ENCODE measurements at places on chromosomes 12 and 14.
A peak's percentile ranks its signal among the peaks of the same experiment; 100 is the strongest.

- no peak for DNase-seq
Observed at GRCh38 chr14:60346706-60347105, 97.7 kb downstream of the PPM1A start.

- no peak for DNase-seq
Observed at GRCh38 chr12:16392846-16393535, 45.5 kb downstream of the MGST1 start.

DNA sequence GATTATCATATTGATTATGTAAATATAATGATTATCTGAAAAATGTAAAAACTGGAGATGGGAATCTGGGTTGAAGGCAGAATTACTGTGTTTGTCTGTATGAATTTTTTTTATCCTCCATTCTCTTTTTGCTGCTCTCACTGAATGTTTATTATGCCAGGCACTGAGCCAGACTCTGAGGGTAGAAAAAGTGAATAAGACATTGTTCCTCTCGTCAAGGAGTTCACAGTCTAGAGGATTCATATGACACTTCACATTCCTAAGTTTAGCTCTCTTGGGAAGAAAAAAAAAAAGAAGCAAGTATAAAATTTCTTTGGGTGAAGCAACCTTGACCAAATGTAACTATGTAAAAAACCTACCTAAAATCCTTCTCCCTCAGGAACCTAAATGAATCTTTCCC is 120.9 kb upstream of the LMO3 start:
- DNase-seq, result no peak

DNA sequence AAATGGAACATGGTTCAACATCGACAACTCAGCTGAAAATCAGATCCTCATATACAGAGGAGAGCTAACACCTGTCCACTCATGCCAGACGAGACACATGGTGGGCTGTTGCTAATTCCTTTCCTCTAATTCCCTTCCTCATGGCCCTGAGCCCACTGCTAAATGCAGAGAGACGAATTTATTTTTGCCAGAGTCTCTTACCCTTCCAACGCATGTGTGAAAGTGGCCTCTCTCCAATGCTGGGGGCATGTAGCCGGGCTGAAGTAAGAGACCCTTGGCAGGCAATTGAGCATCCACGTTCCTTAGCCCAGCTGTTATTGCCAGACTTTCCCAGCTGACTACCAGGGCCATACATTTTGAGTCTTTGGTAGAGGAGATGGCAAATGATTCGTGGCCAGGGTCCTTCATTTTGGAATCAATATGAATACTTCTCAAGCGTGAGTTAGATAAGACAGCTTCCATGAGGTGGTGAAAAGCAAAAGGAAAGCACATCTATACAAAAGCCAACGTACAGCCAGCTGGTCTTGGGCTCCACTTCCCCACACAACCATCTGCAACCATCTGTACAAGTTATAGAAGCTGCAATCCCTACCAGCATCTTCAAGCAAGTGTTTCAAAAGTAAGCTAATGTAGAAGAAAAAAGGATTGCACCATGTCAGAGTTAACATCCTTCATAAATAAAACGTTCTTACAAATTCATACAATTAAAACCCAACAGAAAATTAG is 28.6 kb downstream of the CORO1C start:
- no peak for DNase-seq

DNA sequence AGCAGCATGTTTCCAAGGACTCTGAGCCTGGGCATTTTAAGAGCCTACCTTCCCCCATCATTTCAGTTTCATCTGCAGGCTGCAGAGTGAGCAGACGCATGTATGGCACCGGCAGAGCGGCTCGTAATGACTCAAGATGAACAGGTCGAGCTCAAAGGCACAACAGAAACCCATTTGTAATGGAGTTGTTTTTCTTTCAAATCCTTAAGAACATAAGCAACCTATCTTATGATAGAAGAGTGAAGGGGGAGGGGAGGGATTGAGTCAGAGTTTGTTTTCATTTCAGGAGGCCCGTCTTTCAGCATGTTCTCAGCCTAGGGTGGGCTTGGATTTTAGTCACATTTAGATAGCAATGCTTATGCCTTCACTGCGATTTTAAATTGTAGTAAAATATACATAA is 54.9 kb upstream of the CISTR start:
- no peak for DNase-seq

GRCh38 chr14:64654246-64654900 is 49.9 kb upstream of the PLEKHG3 start:
- DNase-seq, result peak; percentile 85

DNA sequence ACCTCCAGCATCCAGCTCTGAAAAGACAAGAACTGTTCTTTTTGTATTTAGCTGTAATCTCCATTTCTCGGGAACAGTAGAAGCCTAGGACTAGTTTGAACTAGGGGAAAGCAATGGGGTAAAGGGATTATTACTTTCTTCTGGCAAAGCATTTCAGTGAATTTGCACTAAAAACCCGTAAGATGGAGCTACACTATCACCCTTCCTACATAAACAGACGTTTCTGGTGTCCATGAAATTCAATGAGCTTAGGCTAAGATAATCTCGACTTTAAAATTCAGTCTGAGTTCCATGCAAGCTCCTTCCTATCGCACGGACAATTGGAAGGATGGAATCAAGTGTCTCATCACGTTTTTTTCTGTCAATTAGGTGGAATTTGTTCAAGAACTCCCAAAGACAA is 24.0 kb downstream of the ACSM4 start:
- DNase-seq, result no peak

GRCh38 chr14:83421711-83422110 is 1888.1 kb upstream of the SEL1L start:
- no peak for DNase-seq

DNA sequence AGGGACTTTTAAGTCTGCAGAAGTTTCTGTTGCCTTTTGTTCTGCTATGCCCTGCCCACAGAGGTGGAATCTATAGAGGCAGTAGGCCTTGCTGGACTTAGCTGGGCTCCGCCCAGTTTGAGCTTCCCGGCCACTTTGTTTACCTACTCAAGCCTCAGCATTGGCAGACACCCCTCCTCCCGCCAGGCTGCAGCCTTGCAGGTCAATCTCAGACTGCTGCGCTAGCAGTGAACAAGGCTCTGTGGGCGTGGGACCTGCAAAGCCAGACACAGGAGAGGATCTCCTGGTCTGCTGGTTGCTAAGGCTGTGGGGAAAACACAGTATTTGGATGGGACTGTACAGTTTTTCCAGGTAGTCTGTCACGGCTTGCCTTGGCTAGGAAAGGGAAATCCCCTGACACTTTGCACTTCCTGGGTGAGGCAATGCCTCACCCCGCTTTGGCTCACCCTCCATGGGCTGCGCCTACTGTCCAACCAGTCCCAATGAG is 43.7 kb downstream of the CCDC59 start:
- no peak for DNase-seq

All from hepatic stellate cell (primary cell).